ENCODE measurements at places on chromosomes 1 and 21.
A peak's percentile ranks its signal among the peaks of the same experiment; 100 is the strongest.

GRCh38 chr1:89994805-89995597 is at the start of gene ZNF326:
ZNF326 (plus strand) TSS chr1:89995110; CDS start chr1:89995258, 148 bp downstream.
- peak; percentile 97 for DNase-seq

DNA sequence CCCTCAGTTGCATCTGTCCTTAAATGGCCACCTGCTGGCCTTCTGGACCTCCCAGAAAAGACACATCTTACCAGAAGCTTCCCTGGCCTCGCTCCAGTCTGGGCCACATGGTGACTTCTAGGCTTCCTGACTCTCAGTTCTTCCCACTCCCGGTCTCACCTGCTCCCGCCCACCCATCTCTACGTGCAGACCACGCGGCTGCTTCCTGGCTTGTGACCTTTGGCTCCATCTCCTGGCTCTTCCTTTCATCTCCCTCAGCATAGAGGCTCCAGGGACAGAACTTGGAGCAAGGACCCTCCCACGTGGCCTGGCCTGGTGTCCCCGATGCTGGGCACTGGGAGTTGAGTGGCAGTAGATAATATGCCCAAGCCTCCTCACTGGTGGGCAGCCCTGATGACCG is 124.9 kb upstream of the IRF2BP2 start:
- no peak for DNase-seq

DNA sequence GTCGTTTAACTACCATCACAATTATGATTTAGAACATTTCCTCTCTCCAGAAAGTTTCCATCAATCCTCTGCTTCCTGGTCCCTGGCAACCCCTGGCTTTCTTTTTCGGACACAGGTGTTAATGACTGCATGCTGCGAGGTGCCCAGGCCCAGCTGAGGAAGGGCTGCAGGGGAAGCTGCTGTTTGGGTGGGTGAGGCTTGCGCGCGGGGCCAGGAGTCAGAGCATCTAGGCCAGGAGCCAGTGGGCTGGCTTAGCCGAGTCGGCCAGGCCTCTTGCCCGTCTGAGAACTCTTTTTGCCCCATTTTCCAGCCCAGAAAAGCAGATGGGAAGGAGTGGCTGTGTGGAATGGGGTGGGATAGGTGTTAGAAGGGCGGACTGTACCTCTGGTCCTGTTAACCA is 51.5 kb downstream of the NAV1 start:
- no peak for DNase-seq

- peak; percentile 85 for DNase-seq
These were observed 10.7 kb downstream of the RAB42 start for GRCh38 chr1:28602536-28603439.

- DNase-seq, result peak; percentile 78
These were observed 166.9 kb downstream of the HLX start for GRCh38 chr1:221045842-221046831.

DNA sequence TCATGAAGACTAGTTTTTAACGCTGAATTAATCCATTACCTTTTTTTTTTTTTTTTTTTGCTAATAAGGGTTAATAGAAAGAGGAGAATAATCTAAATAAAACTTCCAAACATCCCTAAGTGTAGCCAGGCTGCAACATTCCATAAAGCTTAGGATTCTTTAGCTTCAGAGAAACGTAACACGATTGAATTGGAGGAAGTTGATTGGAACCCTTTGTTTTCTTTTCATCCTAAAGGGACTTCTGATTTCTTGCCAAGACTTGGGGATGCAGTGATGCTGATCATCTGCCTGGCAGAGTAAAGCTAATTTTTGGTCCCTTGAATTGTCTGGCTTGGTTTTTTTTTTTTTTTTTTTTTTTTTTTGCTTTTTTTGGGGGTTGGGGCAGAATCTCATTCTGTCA is 142.9 kb downstream of the VPS13D start:
- DNase-seq, result no peak

DNA sequence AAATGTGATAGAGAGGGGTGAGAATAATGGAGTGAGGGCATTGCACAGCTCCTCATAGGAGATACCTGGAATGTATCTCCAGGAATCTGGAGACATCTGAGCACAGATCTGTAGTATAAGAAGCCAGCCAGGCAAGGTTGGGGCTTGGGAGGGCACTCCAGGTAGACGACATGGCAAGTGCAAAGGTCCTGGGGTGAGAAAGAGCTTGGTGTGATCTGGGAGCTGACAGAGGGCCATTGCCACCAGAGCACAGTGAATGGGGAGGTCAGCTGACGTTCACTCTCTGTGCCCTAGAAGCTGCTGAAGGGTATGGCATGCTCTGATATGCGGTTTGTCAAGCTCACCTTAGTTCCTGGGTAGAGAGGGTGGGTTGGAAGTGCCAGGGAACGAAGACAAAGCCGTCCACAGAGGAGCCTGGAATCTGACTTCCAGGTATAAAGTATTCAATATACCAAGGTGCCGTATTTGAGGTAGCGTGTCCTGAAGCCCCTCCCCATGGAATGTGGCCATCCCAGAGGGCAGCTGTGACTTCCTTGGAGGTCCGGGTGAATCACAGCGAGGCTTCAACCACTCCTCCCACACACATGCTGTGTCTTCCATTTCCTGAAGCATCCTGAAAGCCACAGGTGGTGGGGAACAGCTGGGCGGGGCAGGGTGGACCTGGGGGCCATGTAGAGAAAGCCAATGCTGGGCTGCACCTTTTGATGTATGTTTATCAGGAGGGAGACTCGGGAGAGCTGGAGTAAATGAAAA is 182.7 kb upstream of the KLHDC7A start:
- DNase-seq, result no peak

- DNase-seq, result peak; percentile 56
These were observed 170.8 kb downstream of the NFIA start for GRCh38 chr1:61253059-61253735.

DNA sequence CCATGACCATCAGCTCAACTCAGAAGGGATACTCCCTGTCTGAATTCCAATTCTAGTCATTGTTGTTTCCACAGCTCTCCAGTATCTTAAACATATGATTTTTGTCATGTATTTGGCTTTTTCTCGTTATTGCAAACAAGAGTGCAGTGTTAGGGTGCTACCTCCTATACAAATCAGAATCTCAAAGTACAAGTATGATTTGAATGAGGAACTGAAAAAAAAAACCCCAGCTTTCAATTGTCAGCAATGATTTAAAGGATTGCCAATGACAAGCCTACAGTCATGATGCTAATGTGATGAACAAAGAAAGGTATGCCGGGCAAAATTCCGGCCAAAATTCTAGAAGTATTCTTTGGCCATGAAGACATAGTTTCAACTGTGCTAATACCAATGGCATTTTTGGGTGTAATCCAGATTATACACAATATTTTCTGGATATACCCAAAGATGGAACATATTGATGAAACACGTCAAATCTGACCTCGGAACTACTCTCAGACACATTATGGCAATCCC is 14.9 kb downstream of the TMEM35B start:
- DNase-seq, result no peak

DNA sequence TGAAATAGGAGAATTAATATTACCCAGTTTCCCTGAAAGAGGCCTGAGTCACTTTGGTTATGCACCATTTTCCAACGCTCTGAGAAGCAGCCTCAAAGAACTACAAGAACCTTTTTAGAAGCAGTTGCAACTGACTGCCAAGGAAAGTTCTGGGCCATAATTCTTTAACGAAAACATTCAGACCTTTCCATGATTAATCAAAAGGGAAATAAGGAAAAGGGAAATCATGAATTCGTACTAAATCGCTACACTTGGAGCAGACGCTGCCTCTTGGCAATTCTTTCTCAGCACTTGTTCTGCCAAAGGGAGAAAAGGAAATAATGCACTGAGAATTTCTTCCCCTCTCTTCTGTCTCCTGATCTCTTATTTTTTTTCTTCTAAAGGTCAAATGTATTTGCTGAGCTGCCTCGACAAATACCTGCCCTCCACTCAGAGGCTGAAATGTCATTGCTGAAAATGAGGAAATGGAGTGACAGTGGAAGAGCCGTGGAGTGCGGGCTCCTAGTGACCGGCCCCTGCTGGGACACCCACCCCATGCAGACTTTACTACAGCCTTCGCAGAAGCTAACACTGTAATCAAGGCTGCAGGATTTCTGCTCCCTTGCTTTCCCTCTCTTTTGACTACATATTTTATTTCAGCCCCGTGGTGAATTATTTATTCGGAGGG is 67.9 kb upstream of the GALNT2 start:
- DNase-seq, result no peak

DNA sequence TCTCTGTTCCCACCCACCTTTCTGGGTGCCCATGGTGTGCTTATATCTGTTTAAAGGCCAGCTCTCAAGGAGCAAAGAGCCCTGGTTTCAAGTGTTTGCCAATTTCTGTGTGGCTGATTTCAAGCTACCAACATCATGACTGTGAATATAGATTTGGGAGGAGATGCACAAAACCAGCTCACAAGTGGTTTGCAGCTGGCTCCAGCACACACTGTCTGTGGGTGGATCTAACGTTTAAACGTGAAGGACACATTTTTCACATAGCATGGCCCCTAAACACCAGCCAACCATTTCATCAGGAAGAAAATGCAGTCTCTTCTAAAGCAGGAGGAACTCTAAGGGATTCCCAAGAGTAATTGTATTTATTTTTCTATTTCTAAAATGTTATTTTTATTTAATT is 65.2 kb downstream of the FCRL5 start:
- no peak for DNase-seq

DNA sequence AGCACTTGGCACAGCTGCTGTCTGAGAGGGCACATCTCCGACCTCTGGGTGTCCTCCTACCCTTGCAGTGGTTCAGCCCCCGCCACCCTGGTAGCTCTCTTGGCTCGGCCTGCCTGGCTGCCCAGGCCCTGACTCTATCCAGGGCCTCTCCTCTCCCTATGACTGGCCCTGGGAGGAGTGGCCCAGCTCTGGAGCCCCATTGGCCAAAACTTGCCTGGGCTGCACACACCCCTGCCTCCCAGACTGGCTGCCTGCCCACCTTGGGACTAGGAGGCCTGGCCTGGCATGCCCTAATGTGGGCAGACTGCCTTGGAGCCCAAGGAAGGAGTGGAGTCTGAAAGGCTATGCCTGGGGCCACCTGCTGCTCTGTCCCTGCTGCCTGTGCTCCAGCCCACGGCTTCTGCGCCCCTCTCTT is 33.6 kb downstream of the ACOT11 start:
- DNase-seq, result peak; percentile 27

DNA sequence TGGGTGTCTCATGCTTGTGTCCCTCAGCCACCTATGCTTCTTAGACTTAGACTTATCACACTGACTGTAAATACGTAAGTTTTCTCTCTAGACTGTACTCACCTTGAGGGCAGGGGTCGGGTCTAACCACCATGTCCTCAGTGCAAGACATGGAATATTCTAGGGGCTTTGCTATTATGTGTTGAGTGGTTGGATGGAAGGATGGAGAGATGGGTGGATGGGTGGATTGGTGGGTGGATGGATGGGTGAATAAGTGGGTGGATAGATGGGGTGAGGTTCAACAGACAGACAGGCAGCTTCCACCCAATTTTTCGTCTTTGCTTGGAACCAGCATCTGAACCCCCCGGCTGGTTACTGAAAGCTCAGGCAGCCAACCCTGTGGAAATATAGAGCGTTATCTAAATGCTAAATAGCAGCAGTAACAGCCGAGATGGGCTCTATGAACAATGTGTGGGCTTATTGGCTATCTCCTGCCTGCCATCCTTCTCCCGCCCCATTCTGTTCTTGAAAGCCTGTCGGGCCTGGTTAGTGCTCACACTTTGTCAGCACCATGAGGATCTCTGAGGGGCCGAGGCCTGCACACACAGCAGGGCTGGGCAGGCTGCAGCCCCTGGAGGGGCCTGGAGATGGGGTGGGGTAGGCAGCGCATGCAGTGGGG is 130.7 kb downstream of the ACTL8 start:
- no peak for DNase-seq

- no peak for DNase-seq
These were observed 401 bp downstream of the ITLN1 start for GRCh38 chr1:160884579-160884978.

DNA sequence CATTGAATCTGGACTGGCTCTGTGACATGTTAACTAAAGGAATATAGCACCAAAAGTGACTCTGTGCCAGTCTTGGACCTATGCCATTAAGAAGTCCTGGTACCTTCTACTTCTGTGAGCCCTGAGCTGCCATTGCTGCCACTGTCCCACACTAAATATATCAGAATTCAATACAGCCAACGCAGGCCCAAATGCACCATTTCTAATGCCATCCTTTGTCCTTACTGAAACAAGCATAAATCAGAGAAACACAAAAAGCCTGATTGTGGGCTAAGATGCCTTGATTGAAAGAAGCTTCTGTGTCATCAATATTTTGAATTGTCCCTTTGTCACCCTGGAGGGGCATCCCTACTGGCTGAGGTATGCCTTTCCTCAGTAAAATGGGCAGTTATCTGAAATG is 66.9 kb upstream of the NEK2 start:
- DNase-seq, result no peak

- no peak for DNase-seq
These were observed 58.0 kb downstream of the VPS13D start for GRCh38 chr1:12287869-12288268.

DNA sequence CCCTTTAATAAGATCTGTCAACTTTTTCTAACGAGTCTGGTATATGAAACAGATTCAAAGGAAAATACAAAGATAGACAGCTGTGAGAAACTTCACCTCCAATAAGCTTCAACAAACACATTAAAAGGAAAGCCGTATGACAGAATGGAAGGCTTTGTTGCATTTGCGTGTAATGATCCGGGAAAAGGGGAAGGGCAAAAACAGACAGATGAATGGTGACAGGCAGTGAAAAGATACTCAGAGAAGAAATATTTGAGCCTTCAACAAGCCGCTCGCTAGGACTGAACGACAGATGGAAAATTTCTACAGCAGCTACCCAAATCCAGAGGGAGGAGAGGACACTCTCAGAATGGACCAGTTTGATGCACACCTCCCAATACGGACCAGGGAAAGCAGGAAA is 14.9 kb downstream of the COPA start:
- DNase-seq, result no peak

DNA sequence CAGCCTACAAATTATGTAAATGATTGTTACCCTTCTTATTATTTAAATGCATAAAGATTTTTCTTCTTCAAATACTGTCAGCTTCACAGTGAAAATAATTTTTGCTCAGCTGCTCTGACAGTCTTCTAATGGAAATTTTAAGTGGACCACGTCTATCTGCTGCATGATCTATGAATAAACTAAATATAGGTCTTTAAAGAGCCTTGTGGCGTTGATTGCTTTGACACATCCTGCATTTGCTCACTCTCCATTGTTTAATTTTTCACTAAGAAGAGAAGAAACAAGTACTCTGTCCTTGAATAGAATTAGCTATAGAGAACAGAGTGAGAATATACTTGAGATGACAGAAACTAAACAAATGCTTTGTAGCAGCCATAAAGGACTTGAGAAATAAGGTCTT is 826.1 kb downstream of the MRPL39 start:
- no peak for DNase-seq

- DNase-seq, result no peak
These were observed 170.0 kb downstream of the GALNT2 start for GRCh38 chr1:230237009-230237370.

GRCh38 chr1:24505816-24506215 is 3.2 kb downstream of the RCAN3 start:
- no peak for DNase-seq

DNA sequence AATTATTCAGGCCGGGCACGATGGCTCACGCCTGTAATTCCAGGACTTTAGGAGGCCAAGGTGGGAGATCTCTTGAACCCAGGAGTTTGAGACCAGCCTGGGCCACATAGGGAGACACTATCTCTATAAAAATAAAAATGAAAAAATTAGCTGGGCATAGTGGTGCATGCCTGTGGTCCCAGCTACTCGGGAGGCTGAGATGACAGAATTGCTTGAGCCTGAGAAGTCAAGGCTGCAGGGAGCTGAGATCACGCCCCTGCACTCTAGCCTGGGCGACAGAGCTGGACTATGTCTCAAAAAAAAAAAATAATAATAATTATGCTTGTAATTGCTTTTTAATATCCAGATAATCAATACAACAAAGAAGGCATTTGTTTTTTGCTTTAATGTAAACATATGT is 91.3 kb downstream of the RIPK4 start:
- no peak for DNase-seq

GRCh38 chr1:52238887-52239707 is 97.2 kb downstream of the ZFYVE9 start:
- peak; percentile 22 for DNase-seq
